ENCODE measurements at places on chromosomes 7 and 10. TPM values are rescaled to one million over a fixed set of nuclear protein-coding genes. Genes with fewer than 3 reads are reported as not detected.
A peak's percentile ranks its signal among the peaks of the same experiment; 100 is the strongest.

Gene NODAL
- not detected for total RNA-seq

DNA sequence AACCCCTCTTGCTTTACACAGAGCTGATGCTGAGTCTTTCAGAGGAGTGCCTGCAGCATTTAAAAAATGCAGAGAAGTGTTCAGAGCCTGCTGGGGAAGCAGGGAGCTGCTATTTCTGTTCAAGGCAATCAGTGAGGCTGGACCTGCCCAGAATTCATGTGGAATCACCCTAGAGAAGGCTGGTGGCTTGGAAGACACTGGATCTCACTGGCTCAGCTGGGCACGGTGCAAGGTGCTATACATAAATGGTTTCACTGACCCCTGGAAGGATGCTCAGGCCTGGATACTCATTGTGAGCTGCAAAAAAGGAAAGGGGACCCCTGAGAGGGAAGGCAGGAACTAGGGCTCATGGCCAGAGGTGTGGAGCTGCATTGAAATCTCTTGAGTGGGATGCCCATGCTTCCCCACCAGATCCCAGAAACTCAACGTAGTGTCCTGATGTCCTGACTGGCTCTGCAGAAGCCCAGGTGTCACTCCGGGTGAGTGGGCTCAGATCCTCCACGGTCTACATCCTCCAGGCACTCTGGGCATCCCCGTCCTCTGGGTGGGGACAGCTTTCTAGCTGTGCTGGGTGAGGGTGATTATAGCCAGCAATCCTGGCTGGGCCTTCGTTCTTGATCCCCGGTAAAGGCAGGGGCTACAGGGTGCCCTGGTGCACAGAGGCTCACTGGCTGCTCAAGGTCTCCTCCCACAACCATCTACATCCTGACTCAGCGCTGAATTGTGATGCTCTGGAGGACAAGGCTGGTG lies 77.2 kb upstream of the TNS3 start:
- no peak for DNase-seq

Gene PIK3CG
- total RNA-seq: 13.2 TPM

DNA sequence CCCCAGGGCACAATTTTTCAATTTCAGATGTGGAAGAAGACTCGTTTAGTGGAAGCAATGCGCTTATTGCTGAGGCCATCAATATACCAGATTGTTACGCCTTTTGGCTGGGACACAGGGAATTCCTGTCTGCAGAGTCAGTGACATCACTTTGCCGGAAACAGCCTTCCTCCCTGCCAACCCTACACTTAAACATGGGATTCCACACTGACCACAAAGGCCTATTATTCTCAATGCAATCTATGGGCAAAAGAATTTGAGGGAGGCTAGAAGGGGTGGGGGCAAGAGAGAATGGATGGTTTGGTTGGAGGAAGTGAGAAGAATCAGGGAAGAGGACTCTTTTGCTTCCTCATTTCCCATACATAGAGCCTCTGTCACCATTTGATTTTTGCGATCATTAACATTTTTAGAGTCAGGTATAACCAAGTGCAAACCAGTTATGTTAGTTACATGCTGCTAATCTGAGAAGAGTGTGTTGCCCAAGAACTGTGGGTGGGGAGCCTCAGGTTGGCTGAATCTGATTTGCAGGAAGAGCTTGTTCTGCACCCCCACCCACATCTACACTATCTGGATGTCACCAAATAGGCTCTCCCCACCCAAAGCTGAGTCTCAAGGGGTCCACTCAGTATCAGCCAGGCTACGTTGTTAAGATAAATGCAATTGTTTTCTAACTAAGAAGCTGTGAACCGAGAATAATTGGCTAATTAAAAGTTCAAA lies 58.2 kb downstream of the ENTPD1 start:
- peak; percentile 46 for DNase-seq

Gene SYT15B
- total RNA-seq: 37.4 TPM

Gene OR6V1
- total RNA-seq: not detected

GRCh38 chr7:105987046-105987445 lies 24.0 kb downstream of the CDHR3 start:
- DNase-seq: no peak

- DNase-seq: no peak
Measured at GRCh38 chr7:101818287-101819071, 1.1 kb downstream of the CUX1 start.
